Cardiac septum (tissue), 1 donor: ENCODE measurements at places on chromosomes 2 and 18.
A peak's percentile ranks its signal among the peaks of the same experiment; 100 is the strongest.

- no peak for DNase-seq
These were observed 126.9 kb upstream of the PIK3C3 start for GRCh38 chr18:41828137-41828536.

- no peak for DNase-seq
These were observed 99.6 kb downstream of the ATL2 start for GRCh38 chr2:38277245-38278116.

DNA sequence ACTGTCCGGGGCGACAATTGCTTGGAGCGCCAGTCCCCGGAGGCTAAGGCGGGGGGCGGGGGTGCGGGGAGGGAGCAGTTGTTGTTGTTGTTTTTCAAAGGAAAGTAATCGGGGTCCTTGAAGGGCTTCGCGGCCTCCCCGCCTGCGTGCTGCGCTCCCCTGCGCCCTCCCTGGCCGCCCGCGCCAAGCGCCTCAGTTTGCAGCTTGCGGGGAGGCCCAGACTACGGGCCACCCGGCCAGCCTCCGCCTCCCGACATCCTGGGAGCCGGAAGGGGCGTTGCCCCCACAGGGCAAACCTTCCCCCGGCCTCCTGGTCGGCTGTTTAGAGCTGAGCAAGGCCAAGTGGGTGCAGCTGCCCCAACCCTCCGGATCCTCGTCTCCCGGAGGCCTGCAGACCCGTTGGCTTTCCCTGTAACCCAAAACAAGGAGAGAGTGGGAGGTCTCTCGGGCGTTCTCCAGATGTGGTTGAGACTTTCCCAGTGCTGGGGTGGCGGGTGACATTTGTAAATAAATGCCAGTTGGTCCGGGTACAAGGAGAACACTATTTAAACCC, 3.7 kb upstream of the SIX3 start:
- no peak for DNase-seq

DNA sequence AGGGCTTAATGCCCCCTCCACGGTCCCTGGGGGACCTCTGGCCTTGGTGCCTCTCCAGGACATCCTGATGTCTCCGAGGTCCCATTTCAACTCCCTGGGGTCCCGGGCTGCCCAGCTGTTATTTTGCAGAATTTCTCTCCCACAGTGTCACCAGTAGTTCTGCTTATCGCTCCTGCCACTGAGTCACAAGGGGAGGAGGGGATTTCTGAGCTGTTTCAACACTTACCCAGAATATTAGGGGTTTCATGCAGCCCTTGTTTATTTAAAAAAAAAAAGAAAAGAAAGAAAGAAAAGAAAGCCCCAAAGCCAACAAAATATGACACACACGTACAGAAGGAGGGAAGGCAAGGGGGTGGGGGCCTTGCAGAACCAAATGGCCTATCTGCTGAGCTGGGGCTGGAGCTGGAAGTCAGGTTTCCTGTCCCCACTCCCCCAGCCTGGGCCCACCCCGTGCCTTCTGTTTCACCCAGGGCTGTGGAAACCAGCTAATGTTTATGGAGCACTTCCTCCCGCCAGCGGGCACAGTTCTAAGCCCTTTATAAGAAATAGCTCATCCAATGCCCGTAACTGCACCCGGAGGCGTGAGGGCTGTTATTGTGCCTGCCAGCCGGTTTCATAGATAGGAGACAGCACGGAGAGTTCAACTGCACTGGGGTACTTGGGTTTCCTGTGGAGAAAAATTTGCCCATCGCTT, 8.4 kb upstream of the ARID5A start:
- DNase-seq = peak; percentile 84

DNA sequence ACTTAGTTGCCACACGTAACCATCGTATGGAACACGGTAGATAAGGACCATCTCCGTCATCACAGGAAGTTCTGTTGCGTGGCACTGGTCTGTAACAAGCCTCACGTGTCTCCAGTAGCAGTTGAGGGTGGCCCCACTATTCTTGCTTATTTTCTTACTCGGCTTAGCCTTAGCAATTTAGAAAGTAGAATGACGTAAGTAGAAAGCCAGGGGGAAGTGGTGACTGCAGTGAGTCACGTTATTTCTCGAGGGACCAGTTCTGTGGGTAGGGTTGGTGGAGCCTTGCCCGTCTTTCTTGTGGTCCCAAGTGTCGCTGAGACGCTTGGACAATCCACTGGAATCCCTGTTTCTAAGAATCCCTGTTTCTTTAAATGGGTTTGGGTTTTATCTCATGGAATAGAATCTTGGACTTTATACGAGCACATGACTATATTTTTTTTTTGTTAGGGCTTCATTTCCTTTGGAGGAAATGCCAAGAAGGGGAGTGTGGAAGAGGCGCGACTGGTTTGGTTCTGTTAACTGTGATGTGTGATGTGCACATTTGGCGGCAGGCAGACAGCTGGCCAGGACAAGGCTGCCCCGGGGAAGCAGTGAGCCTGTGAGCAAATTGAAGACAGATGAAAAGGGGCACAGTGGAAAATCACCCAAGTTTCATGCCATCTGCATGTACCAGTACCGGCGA, 96.2 kb downstream of the CABLES1 start:
- peak; percentile 83 for DNase-seq

GRCh38 chr2:149903626-149904025, 316.1 kb upstream of the MMADHC start:
- DNase-seq = no peak

DNA sequence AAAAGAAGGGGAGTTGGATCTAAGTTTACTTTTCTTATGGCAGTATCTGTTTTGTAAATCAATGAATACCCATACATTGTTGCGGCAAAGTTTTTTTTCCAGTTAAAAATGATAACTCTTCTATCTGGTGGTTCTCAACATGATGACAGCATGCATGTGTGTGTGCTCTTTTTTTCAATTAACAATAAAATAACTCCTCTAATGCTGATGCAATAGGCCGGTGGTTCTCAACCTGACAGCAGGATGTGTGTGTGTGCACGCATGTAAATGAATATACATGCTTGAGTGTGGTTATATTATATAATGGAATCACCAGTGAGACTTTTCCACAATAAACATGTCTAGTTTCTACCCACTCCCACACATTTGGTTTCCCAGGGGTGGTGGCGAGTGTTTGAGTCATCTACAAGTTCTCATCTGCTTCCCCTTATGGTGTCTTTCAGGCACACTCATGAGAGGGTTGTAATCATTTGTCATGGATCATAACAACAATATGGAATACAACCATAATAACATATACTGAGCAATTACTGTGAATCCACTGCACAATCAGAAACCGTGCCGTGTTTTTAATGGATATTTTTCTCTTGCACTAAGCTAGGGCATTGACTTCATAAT, 31.2 kb downstream of the PARD3B start:
- DNase-seq = no peak

DNA sequence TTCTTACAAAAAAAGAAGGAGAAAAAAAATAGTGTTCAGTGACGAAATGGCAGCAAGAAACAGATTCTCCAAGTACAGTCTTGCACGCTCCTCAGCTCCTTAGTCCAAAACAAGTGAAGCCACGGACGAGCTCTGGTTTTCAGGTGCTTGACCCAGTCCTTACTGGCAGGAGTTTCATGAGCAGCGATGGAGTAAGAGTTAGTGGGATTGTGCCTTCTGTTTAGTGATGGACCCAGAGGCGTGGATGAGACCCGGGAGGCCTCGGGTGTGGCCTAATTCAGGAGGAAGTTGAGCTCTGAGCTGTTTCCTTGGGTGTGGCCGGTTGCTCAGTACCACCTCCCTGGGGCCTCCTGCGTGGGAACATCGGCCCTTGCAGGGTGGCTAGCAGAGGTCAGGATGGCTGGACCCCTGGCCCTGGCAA, 52.0 kb downstream of the KIF5C start:
- DNase-seq = peak; percentile 82

DNA sequence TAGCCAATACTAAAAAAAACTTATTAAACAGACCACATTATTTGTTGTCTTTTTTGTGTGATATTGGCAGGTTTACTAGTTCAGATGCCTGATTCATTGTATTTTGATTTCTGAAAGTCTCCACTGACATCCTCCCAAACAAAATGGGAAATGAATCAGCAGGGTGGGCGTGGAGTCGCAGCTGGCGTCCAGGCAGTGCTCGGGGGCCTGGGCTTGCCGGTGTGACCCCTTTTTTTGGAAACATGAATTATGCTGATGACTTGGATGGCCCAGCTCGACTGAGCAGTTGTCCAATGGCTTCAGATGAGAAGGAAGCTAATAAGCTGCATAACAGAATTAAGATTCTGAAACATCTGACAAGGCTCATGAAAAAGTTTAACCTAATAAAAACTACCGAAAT, 1.7 kb upstream of the KCNG2 start:
- no peak for DNase-seq

DNA sequence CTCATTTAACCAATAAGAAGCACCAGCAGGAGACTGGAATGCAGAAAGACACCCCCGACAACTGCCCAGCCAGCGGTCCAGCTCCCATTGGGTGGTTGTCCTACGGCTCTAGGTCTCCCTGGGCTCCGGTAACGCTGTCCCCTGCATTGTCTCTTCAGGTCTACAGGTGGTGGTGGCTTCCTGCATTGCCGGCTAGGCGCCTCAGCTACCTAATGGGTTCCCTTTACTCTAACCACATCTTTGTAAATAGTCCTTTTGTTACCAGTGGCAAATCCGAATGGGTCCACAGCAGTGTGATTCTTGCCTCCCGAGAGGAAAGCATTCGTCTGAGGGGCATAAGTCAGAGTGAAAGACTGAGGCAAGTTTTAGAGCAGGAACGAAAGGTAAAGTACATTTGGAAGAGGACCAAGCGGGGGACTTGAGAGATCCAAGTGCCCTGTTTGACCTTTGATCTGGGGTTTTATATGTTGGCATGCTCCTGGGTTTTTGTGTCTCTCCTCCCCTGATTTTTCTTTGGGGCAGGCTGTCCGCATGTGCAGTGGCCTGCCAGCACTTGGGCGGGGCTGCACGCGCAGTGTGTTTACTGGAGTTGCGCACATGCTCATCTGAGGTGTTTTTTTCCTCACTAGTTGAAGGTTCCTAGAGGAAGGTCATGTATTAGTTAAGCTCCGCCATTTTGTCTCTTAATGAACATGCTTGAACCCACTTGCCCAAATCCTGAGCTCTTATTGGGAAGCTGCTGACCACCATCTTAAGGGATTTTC, 11.0 kb downstream of the FABP1 start:
- no peak for DNase-seq

GRCh38 chr2:134936691-134937090, 18.1 kb downstream of the CCNT2 start:
- no peak for DNase-seq

GRCh38 chr2:120780402-120780801, 44.7 kb downstream of the GLI2 start:
- DNase-seq = no peak

- no peak for DNase-seq
These were observed 15.7 kb upstream of the LYPD6 start for GRCh38 chr2:149314687-149315086.

DNA sequence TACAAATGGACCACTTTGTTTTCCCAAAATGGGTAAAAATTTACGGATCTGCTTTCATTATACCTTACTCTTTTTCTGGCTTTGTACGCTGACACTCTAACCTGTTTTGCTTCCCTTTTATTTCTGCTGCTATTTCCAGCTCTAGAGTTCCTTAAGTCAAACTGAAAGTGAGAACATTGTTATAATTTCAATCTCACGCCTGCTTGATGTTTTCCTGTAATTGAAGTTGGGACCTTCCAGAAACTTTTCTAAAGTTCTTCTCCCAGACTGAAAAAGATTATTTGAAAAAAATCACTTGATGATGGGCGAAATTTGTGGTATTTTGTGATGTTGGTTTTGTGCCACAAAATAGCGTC, 1.8 kb downstream of the GLS start:
- no peak for DNase-seq

GRCh38 chr2:14891546-14891945, 259.0 kb downstream of the LRATD1 start:
- no peak for DNase-seq

DNA sequence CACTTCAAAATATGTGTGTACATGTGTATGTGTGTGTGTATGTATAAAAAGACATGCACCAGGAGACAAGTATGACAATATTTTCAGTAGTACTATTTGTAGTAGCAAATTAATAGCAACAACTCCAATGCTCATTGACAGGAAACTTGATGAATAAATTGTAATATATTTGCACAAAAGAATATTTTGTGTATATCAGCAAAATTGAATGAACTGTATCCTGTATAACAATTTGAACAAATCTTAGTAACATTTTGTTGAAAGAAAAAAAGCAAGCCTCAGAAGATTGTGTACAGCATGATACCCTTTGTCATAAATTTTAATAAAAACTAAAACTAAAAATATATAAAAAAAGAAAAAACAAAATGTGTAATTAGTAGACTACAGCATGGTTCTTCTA, 1367.3 kb upstream of the TMEFF2 start:
- DNase-seq = no peak

DNA sequence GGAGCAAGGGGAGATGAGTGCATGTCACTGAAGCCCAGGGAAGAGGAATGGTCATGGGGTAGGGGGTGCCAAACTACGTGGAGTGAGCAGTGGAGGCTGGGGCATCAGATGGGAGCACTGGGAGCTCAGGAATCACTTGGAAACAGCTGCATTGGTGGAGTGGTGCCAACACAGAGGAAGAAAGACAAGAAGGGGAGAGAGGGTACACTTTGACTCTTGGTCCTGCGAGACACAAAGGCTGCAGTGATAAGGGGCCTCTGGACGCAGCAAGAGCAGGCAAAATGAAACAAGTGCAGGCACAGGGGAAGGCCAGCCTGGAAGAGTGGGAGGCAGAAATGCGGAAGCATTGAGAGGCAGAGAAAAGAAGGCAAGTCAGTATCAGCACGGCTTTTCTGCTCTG, 134.7 kb upstream of the SMIM21 start:
- no peak for DNase-seq

DNA sequence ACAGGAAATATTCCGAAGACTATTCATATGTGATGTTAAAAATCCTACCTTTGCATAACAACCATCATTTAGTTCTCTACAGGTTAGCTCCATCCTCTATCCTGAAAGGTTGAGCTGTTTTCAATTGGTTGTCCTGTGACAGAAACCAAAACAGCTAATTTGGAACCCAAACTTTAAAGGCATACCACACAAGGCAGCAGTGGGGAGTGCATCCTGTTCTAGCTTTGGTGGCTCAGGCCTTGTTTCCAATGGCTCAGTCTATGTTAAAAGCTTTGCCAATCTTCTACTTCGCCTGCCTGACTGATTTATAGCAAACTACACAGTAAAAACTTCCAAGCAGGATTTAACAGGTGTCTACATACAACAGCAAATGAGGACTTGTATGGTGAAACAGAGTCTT, 3.2 kb downstream of the CD226 start:
- no peak for DNase-seq

GRCh38 chr2:212242724-212243123, 295.9 kb downstream of the ERBB4 start:
- no peak for DNase-seq
